ENCODE measurements at places on chromosomes 16 and 17.

DNA sequence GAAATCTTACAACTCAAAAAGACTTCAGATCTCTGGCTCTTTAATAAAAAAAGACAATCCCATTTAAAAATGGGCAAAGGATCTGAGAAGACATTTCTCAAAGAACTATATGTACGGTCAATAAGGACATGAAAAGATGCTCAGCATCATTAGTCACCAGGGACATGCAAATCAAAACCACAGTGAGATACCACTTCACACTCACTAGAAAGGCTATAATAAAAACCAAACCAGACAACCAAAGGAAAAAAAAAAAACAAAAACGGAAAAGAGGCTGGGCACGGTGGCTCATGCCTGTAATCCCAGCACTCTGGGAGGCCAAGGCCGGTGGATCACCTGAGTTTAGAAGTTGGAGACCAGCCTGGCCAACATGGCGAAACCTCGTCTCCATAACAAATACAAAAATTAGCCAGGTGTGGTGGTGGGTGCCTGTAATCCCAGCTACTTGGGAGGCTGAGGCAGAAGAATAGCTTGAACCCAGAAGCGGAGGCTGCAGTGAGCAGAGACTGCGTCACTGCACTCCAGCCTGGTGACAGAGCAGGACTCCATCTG is 1.7 kb upstream of the NPIPB7 start:
- DNase-seq: no peak

DNA sequence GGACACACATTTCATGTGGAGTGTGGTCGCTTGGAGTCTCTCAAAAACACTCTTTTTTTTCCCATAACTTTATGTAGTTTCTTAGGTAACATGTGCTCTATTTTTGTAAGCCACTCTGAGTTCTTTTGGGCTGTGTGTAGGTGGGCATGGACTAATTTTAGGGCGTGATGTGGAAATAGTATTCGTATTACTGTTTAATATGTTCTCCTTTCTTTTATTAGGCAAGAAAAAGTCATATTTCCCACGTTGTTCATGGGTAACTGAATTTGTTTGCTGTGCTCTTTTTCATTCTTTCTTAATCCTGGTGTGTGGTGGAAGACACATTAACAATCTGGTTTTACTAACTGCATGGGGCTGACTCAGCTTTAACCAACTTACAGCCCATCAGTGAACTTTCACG is 27.4 kb downstream of the NDEL1 start:
- no peak for DNase-seq

DNA sequence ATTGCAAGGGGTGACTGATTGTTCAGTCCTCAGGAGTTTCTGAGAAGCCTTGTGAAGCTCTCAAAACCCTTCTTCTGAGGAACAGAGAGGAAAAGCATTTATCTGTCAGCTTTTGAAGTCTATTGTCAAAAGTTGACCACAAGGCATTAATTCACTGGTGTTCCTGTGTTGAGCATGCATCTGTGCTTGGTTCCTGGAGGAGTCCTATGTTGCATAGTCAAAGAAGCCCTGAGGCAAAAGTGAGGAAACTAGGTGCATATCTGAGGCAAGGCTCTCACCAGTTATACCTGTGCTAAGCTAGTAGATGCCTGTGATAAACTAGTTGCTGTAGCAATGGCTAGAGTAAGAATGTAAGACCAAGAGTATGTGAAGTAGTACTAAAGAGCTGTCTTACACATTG is 1.8 kb upstream of the HEATR6 start:
- peak; percentile 37 for DNase-seq

DNA sequence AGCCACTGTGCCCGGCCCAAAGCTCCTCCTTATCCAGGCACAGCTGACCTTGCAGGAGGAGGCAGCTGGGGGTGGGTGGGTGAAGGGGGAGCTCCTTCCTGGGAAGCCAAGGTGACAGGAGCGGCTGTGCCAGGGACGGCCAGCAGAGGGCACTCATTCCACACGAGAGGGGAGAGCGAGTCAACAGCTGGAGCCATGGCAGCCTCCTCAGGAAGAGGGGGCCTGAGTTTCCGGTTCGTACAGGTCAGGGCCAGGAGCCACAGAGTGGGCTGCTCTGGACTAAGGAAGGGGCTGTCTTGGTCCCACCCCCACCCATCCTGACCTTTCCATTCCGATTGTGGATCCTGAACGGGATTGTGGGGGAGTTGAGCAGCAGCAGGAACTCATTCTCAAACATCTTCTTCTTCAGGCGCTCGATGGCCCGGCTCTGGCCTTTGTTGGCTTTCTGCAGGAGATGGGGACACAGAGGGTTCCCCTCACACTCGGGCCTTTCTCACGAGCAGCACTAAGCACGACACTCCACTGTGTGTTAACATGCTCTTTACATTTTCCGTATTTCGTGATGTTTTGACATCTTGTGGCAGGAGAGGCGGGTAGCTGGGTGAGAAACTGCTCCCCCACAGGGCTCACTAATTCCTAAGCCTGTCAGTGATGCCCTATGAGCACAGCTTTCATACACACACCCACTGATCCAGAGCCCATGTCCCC is 61.6 kb downstream of the TIMM22 start:
- peak; percentile 74 for DNase-seq

DNA sequence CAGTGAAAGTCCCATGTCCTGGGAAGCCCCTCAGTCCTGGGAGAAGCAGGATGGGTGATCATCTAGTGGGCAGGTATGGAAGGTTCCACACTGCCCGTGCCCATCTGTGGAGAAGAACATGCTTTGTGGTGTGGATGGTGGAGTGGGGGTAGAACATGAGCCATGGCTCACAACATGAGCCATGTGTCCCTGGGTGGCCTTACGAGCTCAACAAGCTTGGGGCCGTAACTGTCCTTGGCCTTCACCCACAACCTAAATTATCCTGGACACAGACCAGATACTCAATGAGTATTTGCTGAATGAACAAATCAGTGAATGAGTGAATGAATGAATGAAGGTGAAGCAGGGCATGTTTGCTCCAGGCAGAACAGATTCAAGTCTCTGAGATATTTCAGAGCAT is 13.5 kb downstream of the SOX8 start:
- peak; percentile 9 for DNase-seq

- no peak for DNase-seq
Measured at GRCh38 chr17:79034931-79035485, 11.0 kb downstream of the C1QTNF1 start.

DNA sequence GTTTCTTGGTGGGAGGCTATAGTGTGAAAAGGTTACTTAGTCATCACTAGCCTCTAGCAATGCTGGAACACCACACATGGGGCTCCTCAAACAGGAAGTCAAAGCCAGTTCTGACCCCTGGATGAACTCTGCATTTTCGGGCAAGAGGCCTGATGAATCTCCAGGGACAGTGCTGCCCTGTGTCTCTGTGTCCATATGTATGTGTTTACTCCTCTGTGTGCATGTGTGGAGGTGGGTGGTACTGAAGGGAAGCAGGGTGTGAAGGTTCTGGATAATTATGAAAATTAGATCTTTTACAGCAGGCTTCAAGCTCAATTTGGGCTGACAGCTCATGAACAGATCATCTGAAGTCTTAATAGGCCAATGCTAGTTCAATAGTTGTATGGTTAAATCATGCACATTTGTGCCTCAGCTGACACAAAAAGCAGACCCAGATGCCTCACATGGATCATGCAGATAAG is 133.6 kb downstream of the SNX11 start:
- peak; percentile 96 for DNase-seq

DNA sequence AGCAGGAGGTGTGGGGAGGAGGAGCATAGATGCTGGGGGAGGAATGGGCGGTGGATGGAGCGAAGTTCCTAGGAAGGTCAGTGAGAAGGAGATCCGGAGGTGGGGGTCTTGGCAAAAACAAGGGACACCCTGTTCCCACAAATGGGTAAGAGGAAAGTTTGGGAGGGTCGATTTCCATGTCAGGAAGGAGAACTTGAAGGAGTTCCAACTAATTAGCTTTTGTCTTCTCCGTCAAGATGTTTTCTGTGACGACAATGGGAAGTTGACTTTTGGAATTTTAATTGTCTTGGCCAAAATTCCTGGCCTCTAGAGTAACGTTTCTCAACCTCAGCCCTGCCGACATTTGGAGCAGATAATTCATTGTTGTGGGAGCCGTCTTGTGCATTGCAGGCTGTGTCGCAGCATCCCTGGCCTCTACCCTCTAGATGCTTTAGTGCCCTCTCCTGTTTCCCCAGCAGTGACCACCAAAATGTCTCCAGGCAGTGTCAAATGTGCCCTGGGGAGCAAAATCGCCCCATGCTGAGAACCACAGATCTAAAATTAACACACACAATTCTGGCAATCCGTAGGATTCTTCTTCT is 97.1 kb downstream of the PITPNC1 start:
- peak; percentile 42 for DNase-seq

GRCh38 chr17:13003454-13003851 is 14.4 kb downstream of the ELAC2 start:
- no peak for DNase-seq

DNA sequence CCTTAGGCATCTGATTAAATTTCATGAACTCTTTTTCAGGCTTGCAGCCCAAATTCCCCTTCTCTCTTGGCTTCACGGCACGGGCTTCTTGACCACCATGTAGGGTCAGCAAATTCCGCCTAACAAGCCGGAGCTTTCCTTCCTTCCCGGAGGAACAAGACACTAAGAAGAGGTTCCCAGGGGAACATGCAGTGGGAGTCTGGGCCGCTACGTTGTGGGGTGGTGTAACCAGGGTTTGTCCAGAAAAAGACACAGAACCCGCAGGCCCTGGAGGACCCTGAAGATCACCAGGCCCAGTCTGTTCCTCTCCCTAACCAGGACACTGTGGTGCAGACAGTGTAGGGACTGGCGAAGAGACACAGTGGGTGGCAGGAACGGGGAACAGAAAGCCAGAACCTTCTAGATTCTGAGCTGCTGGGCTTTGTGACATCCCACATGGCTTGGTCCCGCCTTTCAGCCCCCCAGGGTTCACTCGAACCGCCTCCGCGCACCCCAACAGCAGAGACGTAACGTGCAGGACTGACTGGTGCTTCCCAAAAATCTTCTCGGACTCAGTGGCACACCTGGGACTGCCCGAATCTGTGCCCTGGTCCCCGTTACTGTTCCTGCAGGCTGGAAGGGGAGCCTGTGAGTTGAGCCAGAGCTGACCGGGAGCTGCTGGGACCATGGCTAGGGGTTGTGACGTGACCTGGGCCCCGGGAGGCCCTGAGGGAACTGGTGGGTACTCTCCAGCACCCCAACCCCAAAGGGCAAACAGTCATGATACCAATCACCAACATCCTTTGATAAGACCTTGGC is 55.2 kb downstream of the TBC1D16 start:
- DNase-seq: no peak

GRCh38 chr17:73007407-73007806 is 85.1 kb downstream of the SLC39A11 start:
- DNase-seq: no peak

- DNase-seq: no peak
Measured at GRCh38 chr17:18163547-18163946, 20.1 kb upstream of the ALKBH5 start.

GRCh38 chr16:56862776-56863175 is 2.2 kb upstream of the SLC12A3 start:
- no peak for DNase-seq

DNA sequence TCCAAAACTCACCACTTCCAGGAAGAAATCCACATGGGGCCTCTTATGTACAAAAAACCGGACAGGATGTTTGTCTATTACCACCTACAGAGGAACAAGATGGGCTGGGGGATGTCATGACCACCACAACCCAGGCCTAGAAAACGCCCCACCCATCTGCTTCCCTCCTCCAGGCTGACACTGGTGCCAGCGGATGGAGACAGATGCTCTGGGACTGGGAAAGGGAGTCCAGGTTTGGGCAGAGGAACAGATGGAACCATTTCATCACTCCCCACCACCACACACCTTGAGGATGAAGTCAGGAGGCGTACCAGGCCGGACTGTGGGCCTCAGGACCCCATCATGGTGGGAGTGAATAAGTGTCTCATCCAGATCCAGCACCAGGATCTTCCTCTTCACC is 4.5 kb upstream of the GABARAP start:
- DNase-seq: no peak

DNA sequence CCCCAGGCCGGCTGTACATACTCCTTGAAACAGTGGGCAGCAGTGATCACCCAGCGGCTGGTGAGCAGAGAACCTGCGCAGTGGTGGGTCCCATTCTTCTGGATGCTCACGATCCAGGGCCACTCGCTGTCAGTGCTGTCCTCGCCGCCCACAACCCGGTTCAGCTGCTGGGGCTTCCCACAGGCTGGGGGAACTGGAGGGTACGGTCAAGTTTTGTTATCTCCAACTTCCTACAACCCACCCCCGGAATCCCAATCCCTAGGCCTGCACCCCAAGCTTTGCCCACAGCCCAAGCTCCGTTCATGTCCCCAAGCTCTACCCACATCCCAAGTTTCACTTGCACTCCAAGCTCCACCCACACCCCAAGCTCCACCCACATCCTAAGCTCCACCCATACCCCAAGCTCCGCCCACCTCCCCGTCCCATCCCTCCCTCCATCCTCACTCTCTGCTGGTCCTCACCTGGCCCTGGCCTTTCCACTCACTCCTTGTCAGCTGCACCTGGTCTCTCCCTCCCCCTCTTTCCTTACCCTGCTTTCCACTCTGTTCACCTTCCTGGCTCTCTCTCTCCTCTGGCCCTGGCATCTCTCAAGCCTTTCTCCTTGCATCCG is 1.8 kb downstream of the PRSS22 start:
- no peak for DNase-seq
